ENCODE measurements at places on chromosomes 4 and X. TPM values are rescaled to one million over a fixed set of nuclear protein-coding genes. Genes with fewer than 3 reads are reported as not detected.

Gene ARHGAP6
- total RNA-seq: 1.4 TPM

Gene VCX3B
- not detected for total RNA-seq

- no peak for DNase-seq
Observed at GRCh38 chrX:1679238-1679637, 64.4 kb downstream of the ASMT start.

- no peak for DNase-seq
Observed at GRCh38 chrX:7086384-7086783, 61.1 kb upstream of the STS start.

GRCh38 chrX:17602245-17602644 lies 135.0 kb upstream of the SCML1 start:
- DNase-seq: no peak

DNA sequence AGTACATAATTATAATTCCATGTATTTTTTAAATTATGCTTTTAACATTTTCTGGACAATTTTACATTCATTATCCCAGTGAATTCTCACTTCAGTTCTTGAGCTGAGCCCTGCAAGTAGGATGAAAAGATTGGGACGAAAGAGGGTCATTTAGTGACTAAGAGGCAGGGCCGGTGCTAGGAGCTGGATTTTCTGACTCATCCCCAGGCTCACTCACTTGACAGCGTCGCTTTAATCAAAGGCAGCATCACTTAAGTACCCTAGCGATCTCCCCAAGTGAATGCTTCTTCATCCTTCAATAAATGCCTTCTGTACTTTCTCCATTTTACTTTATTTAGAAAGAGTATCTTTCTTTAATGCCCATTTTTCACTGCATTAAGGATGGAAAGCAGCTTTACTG lies 263.6 kb downstream of the HS3ST1 start:
- no peak for DNase-seq

GRCh38 chr4:858831-859451 lies 33.0 kb upstream of the CPLX1 start:
- no peak for DNase-seq

Data from kidney epithelial cell (primary cell).